ENCODE measurements at places on chromosomes 13 and 19.
A peak's percentile ranks its signal among the peaks of the same experiment; 100 is the strongest.

- no peak for DNase-seq
Observed at GRCh38 chr19:2076526-2076944, 19.6 kb downstream of the MOB3A start.

GRCh38 chr13:51746802-51747201 lies 57.2 kb downstream of the DHRS12 start:
- DNase-seq, result no peak

DNA sequence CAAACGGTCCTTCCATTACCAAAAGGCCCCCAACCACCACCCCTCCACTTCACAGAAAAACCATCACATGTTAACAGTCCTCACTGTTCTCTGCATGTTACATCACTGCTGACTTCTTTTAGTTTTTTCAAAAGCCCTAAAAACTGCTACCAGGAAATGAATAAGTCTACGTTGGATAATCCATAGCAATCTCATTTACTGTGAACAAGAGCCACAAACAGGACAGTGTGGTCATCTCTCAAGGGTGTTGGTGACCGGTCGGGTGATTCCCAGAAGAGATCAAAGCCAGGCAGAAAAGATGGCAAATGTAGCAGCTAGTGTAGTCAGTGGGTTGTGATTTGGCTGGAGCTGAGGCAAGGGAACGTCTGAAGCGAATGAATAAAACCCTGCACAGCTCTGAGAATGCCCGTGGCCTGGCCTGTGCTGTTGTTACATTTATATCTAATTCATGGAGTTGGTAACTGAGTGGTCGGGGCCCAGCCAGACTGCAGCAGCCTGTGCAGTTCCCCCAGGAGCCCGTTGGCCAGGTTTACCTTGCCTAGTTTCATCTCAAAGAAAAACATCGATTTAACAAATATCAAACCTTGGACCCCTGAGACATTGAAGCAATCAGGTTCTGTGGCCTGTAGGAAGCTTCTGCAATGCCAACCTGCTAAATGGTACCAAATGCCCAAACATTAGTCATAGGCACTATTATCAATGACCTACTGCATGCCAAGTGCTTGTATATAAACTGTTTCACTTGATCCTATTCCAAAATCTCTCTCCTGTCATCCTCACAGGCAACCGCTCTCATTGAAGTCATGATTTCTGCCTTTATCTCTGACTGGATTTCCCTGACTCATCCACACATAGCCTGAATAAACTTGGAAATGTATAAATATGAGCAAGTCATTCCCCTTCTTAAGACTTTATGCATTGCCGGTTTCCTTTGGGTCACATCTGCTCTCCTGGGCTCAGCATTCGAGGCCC lies 153.8 kb upstream of the SERP2 start:
- DNase-seq, result no peak

DNA sequence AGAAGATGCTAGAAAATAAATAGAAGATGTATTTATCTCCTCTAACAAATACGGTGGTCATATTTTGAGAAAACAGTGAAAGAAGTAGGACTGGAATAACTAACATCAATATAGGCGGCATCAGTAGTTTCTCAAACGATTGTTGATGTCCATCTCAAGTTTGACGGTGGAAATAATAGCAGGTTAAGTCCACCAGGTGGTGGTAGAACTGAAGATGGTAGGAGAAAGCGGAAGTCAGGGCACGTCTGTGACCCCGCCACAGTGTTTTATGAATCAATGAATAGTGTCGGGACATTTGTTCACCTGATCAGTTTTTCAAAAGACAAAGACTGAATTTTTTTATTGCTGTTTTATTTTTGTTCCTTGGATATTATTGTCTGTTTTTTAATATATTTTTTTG lies 706.4 kb upstream of the SLC10A2 start:
- DNase-seq, result no peak

DNA sequence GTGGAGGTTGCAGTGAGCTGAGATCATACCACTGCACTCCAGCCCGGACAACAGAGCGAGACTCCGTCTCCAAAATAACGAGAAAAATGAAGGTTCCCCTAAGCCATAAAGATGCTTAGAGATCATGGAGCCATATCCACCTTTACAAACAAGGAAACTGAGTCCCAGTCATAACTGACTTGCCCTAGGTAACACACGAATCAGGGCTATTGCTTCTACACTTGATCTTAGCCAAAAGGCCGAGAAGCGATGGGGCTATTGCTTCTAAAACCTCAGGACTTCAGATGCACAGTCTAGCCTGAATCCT lies 3.2 kb downstream of the DBP start:
- no peak for DNase-seq

- no peak for DNase-seq
Observed at GRCh38 chr13:113187263-113187669, 21.2 kb downstream of the PCID2 start.

DNA sequence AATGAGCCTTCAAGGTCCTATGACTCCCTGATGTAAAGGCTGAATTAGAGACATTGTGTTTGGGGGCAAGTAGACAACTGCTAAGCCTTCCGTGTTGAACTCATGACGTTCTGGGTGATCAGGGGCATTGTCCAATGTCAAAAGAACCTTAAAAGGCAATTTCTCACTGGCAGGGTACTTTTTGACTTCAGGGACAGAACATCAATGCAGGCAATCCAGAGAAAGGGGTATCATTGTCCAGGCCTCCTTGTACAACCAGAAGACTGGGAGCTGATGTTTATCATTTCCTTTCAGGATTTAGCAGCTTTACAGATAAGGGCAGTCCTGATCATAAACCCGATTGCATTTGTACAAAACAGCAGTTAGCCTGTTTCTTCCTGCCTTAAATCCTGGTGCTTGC lies 25.0 kb upstream of the SMAD9 start:
- DNase-seq, result no peak

GRCh38 chr19:13018035-13018914 lies 23.0 kb downstream of the NFIX start:
- DNase-seq, result no peak

DNA sequence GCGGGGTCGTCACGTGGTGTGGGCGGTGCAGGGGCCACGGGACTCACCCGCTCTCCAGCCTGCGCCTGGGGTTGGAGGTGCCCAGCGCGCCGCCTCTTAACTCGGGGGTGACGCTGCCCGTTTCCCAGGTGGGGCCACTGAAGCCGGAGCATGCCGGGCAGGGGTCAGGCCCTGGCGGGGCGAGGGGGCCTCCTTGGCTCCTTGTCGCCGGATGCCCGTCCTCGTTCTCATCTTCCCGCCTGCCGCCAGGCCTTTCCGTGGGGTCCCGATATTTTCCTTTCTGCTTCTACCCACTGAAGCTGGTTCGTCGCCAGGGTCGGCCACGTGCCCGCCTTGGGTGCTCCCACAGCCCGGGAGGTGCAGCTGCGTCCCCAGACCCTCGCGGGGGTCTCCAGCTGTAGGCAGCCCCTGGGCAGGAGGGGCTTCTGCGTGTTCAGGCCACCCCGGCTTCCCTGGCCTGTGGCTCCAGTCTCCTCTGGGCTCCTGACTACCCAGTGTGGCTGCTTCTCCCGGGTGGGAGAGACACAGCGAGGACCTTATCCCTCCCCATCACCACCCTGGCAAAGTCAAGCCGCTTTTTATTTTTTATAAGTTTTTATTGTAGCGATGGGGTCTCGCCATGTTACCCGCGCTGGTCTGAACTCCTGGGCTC lies 772 bp downstream of the FAM174C start:
- DNase-seq, result no peak

- DNase-seq, result peak; percentile 39
Observed at GRCh38 chr13:95644601-95645052, at the start of gene DZIP1. TSS of gene DZIP1 (minus strand) at chr13:95644706. CDS start at chr13:95642029, 2,677 bp downstream.

- no peak for DNase-seq
Observed at GRCh38 chr19:3224346-3225168, at the start of gene CELF5. TSS of gene CELF5 (plus strand) at chr19:3224661. CDS start at chr19:3224740, 79 bp downstream.

DNA sequence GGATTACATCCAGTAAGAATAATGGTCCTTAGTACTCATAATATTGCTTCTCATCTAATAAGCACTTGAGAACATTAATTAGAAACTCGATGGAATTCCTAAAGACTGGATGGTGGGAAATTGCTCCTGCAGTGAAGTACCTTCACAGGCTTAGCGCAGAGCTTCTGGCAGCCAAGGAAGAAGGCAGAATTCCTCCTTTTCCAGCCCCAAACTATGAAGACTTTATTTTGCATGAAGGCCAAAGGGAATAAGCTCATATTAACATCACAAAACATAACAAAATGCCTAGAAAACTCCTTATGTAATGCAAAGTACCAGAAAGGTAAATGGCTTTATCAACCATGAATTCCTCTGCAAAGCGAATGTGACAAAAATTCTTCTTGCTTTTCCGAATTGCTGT lies 336.1 kb downstream of the DNAJC15 start:
- no peak for DNase-seq

DNA sequence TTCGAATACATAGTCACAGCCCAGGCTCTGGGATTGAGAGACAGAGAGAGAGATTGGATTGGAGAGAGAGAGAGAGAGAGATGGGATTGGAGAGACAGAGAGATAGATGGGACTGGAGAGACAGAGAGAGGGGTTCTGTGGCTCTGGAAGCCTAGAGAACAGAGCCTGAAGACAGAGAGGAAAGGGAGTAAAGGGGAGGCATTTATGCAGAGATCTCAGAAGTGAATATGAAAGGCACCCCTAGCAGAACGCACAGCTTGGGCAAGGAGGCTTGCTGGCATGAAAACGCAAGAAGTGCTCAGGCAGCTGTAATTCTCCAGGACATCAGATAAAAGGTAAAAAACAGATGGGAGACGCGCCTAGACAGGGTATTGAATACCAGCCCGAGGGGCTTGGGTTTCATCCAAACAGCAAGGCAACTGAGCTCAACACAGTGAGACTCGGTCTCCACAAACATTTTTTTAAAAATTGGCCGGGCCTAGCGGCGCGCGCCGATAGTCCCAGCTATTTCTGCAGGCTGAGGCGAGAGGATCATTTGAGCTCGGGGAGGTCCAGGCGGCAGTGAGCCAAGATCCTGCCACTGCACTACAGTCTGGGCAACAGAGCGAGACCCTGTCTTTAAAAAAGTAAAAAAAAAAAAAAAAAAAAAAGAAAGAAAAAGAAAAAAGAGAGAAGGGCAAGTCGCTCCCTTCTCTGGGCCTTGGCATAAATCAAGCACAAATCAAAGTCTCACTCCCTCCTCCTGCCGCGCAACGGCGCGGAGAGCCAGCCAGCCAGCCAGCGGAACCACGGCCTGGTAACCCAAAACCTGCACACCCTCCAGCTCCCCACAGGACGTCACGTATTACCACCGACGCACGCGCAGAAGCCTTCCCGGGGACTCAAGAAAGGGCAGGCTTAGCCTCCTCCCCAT lies 774 bp upstream of the PPP2R1A start:
- no peak for DNase-seq
